ENCODE measurements at places on chromosomes 1 and 21.

GRCh38 chr1:70745199-70745598, 302.4 kb downstream of the PTGER3 start:
- DNase-seq, result no peak

DNA sequence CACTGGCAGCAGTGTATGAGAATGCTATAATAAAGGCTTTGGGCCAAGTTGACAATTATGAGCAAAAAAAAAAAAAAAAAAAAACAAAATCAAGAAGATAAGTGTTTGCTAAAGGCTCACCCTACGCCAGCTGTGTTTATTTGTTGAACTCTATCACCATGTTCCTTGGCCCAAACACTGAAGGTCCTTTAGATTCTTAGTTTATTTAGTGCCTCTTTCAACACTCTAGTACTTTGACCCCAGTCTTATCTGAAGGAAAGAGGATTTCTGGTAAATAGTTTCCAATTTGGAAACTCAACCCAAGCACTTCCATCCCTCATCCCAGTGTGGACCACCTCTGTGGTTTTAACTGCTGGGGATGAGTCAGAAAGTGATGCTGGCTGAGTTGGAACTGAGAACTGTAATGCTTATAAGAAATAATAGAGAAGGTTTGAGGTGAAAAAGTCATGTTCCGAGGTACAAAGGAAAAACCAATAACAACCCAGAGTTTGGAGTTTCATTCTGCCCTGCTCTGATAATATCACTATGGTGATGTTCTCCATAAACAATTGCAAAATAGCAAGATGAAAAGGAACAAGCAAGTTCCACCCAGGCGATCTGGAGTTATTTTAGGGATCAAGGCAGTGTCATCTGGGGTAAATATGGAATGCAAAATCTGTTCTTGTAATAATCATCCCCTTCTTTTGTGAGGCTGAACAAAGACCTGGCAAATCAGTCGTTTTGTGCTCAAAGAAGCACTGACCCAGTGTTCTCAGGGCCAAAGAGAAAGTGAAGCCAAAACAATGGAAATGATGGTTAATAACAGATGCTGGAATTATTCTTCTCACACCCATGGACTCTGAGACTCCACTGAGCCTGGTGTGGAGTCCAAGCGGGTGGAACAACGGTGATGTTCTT, 19.7 kb upstream of the CAPZB start:
- no peak for DNase-seq

- DNase-seq, result no peak
Observed at GRCh38 chr1:233359431-233359830, 31.9 kb downstream of the MAP3K21 start.

GRCh38 chr1:110039641-110040040, 5.2 kb downstream of the STRIP1 start:
- DNase-seq, result no peak

DNA sequence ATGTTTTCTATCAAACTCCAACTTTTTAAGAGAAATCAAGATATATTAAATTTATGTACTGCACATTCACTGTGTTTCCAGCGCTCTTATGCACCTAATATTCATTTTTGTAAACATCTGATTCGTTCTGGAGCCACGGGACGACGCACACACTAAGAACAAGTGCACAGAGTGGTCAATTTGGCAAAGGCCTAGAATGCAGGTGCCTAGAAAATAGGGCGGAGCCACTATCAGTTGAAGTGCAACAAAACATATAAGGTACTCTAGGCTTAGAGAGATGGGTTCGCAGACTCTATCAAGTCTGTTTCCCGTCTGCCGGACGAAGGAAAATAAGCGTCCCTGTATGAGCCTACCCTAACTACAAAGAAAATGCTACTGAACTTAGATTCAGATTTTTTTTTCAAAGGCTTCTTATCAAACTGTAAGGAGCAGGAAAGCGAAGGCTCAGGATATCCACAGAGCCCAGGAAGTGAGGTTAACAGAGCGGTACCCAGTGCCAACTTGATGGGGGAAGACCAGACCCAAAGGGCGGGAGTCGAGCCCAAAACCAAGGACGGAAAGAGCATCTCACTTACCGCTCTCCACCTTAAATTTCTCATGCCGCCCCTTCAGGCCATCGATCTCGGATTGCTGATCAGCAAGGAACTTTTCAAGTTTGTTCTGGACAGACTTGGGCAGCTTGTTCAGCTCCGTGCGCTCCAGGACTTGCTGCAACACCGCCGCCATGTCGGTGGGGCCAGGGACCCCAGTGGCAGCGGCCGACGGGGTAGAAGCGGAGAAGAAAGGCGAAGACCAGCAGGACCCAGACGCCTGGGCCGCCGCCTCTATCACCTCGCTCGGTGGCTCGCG, 526 bp downstream of the TPR start:
- DNase-seq, result no peak

GRCh38 chr1:117467336-117467735, 100.1 kb downstream of the MAN1A2 start:
- DNase-seq, result no peak

DNA sequence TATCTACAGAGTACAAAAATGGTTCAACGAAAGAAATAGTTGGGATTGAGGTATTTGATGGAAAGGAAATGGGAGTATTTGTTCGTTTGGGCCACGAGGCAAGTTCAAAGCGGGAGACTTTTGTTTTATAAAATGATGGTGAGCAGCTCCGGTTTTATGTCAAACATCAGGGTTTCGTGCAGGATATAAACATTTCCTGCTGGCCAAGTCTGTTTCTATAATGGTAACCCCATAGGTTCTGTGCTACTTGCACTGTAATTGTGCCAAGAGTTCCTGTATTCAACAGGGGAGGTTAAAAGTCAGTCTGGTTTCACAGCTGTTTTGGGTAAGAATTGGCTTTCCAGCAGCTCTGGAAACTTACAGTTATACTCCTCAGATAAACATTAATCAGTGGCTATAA, 290.3 kb upstream of the NRIP1 start:
- DNase-seq, result no peak

GRCh38 chr1:171138980-171139379, 46.1 kb upstream of the FMO2 start:
- DNase-seq, result no peak

DNA sequence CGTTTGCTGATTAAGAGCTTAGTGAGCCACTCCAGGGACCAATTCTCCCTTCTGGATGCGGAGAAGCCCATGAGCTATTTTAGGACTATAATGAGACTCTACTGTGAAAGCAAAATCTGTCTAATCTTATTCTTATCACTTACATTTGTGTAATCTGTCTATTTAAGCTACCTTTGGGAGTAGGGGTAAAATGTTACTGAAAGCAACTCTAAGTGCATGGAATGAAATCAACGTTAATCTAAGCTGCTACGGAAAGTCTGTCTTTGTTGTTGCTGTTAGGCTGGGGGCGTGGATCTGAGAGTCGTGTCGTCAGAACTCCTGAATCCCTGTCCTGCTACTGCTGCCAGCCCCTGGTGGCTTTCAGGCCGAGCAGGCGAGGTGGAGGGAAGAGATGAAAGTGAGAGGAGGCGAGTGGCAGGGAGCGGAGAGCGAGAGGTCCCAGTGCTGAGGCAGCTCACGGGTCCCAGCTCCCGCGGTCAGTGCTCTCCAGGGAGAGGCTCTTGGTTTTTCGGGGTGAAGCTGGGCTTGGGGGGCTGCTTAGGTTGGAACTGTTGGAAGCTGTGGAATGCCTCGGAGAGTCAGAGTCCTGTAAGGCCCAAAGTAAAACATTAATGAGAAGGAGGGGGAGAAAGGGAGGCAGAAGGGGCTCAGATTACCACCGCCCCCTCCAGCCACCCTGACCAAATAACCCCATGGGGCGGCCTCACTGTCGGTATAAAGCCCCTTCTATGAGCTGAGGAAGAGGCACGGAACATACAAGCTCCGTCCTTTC, 53.9 kb downstream of the COQ8A start:
- no peak for DNase-seq

- no peak for DNase-seq
Observed at GRCh38 chr1:177615251-177615650, 354.6 kb downstream of the SEC16B start.

DNA sequence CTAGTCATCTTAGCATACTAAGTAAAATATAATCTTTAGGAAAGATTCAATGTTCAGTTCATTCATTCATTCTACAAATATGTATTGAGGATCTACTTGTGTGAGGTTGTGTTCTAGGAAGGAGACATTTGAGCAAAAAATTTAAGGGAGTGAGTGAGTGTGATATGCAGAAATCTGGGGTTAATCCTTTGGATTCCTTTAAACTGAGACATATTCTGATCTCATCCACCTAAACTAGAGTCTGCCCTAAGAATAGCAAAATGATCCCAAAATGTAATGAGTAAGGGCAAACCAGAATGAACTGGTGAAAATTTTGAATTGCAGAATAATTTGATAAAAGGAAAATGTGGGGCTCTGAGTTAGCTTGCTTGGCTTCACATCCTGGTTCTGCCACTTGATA, 8.6 kb downstream of the UBE2U start:
- no peak for DNase-seq

GRCh38 chr1:56526571-56527174, 52.7 kb downstream of the PLPP3 start:
- DNase-seq, result no peak

DNA sequence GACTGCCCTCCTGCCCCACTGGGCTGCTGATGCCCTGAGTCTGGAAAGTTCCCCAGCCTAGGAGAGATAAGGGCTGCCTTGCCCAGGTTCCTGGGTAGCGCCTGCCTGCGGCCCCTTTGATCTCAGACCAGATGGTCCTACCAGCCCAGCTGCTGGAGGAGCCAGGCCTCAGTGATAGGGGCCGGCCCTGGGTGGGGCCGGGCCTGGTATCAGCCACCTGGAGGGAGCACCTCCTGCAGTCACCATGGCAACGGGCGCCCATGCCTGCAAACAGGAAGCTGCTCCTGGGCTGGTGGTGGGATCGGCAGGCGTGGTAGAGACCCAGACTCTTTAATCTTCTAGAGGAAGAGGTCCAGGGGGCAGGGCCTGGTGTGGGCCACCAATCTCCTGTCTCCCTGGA, 119.7 kb upstream of the WNT4 start:
- no peak for DNase-seq

DNA sequence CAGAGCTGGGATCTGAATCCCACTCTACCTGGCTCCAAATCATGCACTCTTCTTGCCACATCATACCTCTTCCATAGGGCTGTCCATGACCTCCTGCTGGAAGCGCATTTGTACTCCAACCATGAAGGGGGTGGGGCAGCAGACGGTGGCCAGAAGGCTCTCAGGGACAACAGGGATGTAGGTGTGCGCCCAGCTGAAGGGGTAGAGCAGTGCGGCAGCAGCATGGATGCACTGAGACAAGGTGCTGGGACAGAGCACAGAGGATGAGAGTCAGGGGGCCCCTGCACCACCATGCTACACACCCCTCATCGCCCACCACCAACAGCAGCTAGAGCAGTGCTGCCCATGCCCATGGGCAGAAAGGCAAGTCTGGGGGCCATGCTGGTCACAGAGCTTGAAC, 8.4 kb downstream of the DENND2D start:
- DNase-seq, result no peak

DNA sequence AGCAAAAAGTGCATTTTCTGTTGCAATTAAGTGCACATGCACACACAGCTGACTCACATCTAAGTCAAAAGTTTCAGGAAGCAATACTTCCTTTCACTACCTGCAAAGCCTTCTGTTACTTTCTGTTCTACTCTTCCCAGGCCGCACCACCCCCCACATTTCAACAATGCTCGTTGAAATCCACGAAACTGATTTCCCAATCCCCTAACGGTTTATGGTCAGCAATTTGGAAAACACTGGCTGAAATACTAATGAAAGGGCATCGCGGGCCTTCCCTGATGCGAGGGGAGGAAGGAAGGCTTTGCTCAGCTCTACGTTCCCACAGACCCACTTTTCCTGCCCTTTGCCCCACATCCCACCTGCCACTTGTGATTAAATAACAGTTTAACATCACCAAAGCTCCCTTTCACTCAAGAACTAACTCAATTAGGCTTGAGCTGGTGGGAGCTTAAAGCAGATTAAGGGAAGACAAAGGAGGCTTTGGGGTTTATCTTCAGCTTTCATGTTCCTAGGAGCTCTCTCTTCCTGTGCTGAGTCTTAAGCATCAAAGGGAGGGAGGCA, 243.2 kb upstream of the RAB4A start:
- peak; percentile 65 for DNase-seq

- no peak for DNase-seq
Observed at GRCh38 chr1:91884459-91885212, 1.3 kb downstream of the TGFBR3 start.

DNA sequence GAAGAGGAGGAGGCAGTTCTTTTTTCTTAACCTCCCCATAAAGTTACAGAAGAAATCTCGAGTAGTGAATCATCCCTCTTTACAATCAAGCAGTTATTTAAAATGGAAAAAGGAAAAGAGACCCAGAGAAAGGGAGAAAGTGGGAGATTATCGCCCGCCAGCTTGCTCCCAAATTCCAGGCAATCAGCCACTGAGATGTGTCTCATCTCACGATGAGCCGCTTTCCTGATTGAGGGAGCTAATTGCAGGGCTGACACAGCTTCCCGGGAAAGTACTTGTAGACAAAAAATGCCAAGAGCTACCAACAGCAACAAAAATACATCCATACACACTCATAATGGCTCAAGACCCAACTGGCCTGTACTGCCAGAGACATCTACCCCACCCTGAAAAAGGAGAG, 191.6 kb upstream of the ZC3H12A start:
- DNase-seq, result no peak

GRCh38 chr1:66478116-66478515, 55.8 kb upstream of the SGIP1 start:
- no peak for DNase-seq

DNA sequence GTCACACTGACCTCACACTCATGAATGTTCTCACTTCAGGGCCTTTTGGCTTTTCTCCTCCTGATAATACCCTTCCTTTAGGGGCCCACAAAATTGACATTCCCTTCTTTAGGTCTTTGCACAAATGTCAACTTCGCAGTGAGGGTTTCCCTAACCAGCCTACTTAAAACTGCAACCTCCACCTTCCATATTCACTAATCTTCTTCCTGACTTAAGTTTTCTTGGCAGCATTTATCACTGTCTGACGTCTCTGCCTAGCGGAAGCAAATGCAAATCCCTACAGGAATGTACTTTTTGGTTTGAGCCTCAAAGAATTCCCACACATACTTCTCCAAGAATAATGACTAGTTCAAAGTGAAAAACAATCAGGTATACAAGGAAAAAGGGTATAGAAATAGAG, 32.8 kb downstream of the INTS7 start:
- no peak for DNase-seq

- no peak for DNase-seq
Observed at GRCh38 chr1:232333419-232333767, 296.5 kb downstream of the SIPA1L2 start.

DNA sequence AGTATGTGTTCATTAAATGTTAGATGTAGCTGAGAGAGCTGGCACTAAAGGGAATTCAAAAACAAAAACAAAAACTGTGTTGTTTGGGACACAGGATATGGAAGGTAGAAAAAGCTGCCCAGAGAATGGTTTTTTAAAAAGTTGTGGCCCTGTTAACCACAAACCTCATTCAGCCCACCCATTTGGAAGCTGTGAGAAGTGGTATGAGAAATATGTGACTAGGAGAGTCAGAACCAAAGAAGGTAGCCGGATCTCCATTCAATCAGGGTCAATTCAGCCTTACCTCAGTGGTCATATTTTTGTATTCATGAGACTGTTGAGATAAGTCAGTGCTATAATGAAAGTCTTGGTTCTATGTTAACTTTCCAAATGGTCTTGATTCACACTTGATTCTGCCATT, 29.8 kb upstream of the CACYBP start:
- no peak for DNase-seq

GRCh38 chr1:240883490-240883889, 271.5 kb upstream of the GREM2 start:
- DNase-seq, result no peak

GRCh38 chr1:247548769-247549182, at the start of gene GCSAML:
GCSAML (plus strand) TSS chr1:247549134; CDS start chr1:247549192, 58 bp downstream.
- no peak for DNase-seq

All from GOT3 (cell line).